Cerebellar nuclear complex (tissue), 1 donor: ENCODE measurements at places on chromosomes 11 and 22.

DNA sequence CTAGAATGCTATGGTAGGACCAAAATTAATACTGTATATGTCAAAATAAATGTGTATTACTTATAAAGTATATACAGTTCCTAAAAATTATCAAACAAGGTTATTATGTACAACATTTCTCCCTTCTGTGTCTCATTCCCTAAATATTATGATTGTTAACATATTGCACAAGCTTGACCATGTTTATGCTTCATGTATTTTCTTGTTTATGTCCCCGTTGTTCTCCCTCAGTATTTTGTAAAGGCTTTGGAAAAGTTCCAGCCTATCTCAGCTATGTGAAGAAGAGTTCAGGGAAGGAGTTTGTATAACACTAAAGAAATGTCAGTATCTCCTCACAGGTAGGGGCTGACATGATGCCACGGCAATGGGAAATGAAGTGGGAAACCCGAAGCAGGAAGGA is 19.6 kb downstream of the ADM start:
- DNase-seq, result no peak

GRCh38 chr11:43243927-43244326 is 67.9 kb upstream of the API5 start:
- no peak for DNase-seq

DNA sequence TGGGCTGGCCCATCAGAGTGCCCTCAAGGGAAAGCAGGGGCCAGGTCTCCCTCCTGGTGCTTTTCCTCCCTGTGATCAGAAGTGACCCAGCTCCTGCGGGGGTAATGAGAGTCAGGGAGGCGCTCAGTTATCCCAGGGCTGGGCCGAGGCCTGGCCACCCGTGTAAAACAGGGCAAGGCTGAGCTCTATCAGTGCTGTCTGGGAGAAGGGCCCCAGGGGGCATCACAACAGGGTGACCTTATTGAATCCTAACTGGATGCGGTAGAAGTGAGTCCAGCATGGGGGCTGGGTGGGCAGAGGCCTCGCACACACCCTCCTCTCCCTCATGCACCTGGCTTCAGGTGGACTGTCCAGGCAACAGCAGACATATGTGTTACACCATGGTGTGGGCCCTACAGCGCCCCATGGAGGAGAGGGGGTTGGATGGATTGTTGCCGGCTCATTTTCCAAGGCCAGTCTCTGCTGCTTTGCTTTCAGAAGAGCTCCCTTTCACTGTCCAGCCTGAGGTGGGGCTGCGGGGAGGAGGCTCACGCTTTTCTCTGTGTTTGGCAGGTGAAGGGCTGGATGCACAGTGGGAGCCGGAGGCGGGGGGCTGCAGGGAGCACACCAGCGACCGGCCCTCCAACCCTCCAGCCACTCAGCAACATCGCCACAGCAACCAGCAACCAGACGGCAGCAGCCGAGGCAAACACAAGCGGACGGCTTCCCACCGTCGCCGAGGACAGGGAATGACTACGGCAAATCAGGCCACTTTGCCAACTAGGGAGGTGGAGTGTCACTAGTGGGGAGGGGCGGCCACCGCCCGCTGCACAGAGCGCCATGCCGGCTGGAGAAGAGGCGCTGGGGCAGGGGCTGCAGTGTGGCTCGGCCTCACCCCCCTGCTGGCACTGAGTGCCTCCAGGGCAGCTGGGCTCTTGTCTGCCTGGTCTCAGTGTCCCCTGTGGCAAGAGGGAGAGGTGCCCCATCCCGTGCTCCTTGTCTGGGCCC is 24.7 kb downstream of the GNAZ start:
- DNase-seq, result no peak

DNA sequence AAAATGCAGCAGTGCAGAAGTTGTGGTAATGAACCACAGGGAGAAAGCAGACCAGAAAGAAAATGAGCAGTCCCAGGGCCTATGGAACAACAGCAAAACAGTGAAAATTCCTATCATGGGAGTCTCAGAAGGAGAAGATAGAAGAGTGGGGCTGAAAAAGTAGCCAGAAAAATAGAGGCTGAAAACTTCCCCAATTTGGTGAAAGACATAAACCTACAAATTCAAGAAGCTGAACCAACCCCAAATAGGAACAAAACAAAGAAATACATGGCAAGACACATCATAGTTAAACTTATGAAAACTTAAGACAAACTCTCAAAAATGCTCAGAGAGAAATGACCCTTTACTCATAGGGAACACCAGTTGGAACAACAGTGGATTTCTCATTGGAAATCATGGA is 11.4 kb downstream of the FGF19 start:
- no peak for DNase-seq

- DNase-seq, result no peak
These were observed 17.0 kb upstream of the MMP12 start for GRCh38 chr11:102891736-102892135.

DNA sequence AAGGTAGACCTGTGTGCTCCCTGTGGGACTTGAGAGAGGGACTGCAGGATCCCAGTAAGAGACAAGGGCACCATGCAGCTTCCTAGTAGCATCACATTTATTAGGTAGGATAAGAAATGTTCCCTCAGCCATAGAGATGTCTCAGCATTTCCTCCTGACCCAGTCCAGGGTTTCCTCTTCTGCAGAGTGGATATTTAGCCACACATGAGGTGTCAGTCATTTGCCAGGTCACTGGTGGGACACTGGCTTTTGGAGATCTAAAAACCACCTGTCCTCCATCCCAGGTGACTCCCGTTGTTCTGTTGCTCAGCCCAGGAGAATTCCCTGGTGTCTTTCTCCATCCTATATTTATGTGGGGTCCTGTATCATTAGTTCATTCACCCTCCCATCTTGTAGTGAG is 117.5 kb upstream of the NNMT start:
- DNase-seq, result no peak

DNA sequence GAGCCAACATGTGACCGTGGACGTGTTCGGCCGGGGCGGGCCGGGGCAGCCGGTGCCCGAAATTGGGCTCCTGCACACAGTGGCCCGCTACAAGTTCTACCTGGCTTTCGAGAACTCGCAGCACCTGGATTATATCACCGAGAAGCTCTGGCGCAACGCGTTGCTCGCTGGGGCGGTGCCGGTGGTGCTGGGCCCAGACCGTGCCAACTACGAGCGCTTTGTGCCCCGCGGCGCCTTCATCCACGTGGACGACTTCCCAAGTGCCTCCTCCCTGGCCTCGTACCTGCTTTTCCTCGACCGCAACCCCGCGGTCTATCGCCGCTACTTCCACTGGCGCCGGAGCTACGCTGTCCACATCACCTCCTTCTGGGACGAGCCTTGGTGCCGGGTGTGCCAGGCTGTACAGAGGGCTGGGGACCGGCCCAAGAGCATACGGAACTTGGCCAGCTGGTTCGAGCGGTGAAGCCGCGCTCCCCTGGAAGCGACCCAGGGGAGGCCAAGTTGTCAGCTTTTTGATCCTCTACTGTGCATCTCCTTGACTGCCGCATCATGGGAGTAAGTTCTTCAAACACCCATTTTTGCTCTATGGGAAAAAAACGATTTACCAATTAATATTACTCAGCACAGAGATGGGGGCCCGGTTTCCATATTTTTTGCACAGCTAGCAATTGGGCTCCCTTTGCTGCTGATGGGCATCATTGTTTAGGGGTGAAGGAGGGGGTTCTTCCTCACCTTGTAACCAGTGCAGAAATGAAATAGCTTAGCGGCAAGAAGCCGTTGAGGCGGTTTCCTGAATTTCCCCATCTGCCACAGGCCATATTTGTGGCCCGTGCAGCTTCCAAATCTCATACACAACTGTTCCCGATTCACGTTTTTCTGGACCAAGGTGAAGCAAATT is 1.8 kb downstream of the FUT4 start:
- no peak for DNase-seq

- no peak for DNase-seq
These were observed 10.2 kb downstream of the LRRC74B start for GRCh38 chr22:21055880-21056319.

GRCh38 chr11:119319136-119319699 is 2.3 kb upstream of the MCAM start:
- DNase-seq, result no peak

DNA sequence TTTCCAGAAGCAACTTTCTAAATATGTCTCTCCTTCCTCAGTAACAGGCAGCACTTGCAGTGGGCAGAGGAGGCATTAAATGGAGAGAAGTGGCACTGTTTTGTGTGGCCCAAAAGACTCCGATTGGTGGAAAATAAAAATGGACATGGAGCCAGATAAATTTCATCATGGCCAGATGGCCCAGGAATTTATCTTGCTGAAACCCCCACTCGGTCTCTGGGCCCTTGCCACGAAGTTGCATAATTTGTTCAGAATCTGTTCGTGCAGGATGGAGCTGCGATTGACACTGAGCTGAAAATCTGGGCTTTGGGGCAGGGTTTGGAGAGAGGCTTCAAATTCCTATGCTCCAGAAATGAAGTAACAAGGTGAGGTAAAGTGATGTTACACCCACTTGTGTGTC is 65.5 kb downstream of the C11orf91 start:
- DNase-seq, result peak; percentile 43

GRCh38 chr11:86183694-86184093 is 60.9 kb upstream of the EED start:
- DNase-seq, result no peak

- no peak for DNase-seq
These were observed 52.5 kb upstream of the CLDN5 start for GRCh38 chr22:19576460-19577421.

DNA sequence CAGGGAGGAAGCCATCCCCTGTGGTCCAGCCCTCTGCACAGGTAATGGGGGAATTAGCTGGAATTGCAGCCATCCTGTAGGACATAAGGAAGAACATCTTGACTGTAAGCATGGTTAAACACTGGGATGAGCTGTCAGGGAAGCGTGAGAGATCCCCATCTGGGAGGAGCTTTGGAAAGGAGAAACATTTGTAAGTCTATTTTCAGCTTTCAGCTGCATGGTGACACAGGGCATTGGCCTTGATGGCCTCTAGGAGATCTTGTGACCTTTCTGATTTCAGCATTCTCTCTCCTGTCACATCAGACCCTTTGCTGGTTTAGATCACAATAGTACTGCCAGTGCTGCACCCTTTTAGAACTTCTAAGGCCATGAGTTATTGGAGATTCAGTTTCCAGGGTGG is 47.1 kb downstream of the BCR start:
- no peak for DNase-seq

DNA sequence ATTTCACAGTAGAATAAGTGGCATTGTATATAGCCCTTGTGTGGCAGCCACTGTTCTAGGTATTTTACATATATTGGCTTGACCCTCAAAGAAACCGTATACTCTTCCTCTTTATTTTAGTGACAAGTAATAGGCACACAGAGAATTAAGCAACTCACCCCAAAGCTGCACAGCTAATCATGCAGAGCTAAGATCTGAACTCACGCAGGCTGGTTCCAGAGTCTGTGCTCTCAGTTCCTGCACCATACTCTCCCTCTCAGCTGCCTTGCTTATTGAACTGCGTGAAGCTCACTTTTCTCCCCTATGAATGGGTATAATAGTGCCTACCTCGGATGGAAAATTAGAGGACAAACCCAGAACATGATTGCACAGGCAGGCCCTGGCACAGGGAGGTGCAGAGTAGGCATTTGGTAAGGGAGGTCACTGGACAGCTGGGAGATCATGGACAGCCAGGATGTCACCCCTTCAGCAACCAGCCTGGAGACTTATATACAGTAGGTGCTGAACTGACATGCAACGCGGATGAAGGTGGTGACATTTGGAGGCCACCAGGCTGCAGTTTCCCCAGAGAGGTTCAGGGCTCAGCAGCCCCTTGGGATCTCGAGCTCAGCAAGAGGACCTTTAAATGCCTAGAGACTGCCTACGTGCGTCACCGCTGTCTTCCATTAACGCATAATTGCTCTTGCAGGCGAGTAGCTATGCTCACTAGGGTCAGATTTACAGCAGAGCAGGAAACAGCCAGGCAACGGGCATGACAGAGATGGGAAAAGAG is 78.4 kb upstream of the TP53I11 start:
- no peak for DNase-seq

DNA sequence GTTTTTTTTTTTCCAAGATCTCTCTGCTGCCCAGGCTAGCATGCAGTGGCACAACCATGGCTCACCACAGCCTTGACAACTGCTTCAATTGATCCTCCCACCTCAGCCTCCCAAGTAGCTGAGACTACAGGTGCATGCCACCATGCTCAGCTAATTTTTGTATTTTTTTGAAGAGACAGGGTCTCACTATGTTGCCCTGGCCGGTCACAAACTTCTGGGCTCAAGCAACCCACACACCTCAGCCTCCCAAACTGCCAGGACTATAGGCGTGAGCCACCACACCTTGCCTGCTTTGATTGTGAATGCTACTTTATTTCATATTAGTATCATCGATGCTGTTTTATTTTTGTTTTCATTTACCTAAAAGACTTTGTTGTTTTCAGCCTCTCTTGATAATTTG is 81.5 kb upstream of the GNAZ start:
- DNase-seq, result no peak

DNA sequence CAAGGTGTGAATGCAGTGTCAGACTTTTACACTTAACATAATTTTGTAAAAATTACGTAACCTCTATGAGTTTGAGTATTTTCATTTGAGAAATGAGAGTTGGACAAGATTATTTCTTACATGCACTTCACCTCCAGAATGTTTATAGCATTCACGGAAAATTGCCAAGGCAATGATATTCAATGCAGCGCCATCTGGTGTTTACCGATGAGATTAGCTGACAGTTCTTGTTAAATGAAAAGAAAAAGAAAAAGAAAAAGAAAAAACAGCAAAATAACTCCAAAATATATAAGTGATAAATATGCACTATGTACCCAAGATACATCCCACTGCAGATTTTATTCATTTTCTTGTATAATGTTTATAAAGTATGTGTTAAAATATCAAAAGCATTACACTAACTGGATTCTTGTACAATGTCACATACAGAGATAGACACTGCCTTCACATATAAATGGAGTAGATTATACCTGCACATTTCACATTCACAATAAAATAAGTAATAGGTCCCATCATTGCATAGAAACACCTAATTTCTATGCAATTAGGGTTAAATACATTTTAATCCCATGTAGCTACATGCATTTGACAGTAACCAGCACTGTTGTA is 976.3 kb upstream of the FAT3 start:
- no peak for DNase-seq

- no peak for DNase-seq
These were observed 86.1 kb downstream of the ADAMTS15 start for GRCh38 chr11:130534551-130534950.

DNA sequence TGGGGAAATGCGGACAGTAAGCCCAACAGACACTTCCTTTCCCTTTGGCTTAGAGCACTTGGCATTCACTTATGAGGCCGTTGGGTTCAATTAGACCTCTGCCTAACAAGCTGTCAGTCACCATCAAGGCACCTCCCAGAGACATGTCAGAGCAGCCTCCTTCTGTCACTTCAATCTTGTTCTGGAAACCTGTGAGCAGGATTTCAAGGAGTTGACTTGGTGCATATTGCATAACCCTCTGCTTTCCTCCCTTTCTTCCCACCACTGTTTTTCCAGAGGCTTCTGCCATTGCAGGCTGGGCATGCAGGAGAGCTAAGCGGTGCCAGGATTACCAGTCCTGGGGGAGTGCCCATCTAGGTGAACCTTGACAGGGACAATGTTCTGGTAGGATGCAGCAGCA is 484.2 kb upstream of the LRRC4C start:
- no peak for DNase-seq

GRCh38 chr11:83779876-83780275 is 493.7 kb upstream of the CCDC90B start:
- DNase-seq, result no peak
